ENCODE measurements at places on chromosomes 13 and 19. TPM values are rescaled to one million over a fixed set of nuclear protein-coding genes. Genes with fewer than 3 reads are reported as not detected.
A peak's percentile ranks its signal among the peaks of the same experiment; 100 is the strongest.

DNA sequence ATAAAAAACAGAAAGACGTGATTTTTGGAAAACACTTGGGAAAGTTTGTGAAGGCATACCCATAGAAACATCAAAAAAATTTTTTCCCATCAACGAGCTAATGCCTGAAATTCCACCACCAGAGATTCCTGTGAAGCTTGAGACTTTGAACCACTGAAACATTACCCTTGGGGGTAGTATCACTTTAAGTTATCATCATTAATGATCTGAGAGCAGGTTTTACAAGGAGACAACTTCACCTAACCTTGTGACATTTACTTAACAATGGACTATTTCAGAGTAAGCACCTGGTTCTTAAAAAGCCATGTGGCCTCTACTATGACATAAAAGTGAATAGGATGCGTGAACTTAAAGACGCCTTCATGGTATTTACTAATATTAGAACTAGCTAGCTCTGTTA, 51.9 kb downstream of the DOCK9 start:
- no peak for DNase-seq

DNA sequence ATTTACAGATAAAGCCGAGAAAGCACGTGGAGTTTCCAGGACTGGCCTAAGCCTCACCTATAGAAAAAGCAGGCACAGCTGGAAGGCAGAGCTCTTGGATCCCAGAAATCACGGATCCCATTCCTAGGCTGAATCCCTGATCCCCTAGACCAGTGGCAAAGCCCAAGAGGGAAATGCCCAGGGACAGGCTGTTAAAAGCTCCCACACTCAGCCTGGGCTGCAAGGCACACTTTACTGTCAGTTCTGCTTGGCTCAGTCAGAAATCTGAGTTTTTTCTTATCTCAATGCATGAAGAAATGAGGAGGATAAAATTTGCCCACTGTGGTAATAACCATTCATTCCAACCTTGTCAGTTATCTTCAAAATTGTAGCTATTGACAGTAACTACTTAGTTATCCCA, 8.0 kb upstream of the FUT2 start:
- no peak for DNase-seq

DNA sequence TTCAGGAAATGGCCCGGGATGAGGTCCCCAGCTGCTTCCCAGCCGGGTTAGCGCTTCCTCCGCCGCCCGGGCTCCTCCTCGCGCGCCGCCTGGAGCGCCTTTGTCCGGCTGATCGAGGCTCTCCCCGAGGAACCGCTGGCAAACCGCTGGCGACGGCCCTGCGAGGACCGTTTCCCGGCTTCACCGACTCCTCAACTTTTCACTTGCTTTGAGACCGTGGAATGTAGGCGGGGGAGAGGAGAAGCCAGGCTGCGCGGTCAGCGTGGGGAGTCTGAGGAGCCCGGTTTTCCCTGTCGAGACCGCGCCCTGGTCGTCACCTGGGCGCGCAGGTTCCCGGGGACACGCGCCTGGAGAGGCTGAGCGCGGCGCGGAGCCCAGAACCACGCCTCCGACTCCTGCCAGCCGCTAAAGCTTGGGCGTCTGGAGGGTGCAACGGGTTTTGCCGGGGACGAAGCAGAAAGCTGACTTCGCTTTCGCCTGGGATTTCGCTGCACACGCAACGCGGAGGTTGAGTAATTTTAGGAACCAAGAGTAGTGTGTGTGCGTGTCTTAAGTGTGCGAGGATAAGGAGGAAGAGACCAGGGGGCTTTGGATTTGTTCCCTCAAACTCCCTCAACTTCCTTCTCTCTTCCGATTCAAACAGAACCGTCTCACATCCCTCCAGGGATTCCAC, 7.3 kb upstream of the DGKH start:
- peak; percentile 36 for DNase-seq

GRCh38 chr13:21723807-21724505, 53.1 kb downstream of the FGF9 start:
- DNase-seq = no peak

GRCh38 chr19:29396925-29397324, 128.9 kb upstream of the VSTM2B start:
- DNase-seq = no peak

The SPPL2B gene
- total RNA-seq = 68.2 TPM

DNA sequence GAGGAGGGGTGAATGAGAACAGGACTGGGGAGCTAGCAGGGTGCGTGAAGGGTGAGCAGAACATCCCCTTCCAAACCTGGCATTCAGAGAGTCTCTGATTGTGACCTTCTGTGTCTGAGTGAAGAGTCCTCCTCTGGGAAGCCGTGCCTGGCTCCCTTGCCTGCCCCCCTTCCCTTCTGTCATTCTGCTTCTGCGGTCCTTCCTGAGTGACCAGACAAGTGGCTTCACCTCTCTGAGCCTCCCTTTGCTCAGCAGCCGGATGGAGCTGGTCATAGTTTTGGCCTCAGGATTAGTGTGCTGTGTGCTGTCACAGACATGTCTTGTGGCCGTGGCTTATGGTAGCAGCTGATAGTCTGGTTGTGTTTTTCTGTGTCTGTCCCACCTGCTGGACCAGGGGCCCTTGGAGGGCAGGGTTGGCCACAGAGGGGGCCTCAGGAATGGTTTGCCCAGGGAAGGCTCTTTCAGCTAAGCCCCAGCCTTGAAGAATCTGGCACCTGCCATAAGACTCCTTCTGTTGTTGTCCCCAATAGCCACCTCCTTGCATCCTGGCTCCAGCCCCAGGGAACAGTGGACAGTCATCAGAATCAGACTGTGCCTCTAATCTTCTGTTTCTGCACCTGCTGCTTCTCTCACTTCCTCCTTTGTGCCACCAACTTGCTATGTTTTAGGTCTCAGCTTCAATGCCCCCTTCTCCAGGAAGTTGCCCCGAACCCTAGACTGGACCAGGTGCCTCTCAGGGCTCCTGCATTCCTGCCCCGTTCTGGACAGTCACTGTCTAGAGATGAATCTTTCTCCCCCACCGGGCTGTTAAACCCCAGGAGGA, 5.9 kb downstream of the CLPTM1 start:
- DNase-seq = no peak

The ZNF766 gene
- total RNA-seq = 24.1 TPM

The ENOX1 gene
- total RNA-seq = 0.25 TPM

GRCh38 chr13:113044391-113045114, 61.0 kb upstream of the F7 start:
- DNase-seq = no peak

- DNase-seq = no peak
These were observed 735 bp downstream of the BRSK1 start for GRCh38 chr19:55284405-55285058.

DNA sequence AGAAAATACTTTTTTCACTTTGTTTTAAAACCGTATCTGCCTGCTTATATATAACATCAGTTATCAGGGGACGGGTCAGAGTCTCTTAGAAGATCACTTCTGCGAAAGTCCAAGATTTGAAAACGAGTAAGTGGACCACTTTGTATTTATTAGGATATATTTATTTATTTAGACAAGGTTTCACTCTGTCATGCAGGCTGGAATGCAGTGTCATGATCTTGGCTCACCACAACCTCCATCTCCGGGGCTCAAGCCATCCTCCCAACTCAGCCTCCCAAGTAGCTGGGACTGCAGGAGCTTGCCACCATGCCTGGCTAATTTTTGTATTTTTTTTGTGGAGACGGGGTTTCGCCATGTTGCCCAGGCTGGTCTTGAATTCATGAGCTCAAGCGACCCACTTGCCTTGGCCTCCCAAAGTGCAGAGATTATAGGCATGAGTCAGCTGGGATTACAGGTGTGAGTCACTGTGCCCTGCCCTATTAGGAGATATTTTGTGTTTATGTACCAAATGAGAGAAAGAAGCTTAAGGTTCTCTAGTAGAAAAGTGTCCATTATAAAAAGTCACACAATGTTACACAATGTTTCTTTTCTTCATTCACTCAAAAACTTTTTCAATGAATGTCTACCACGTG, 39.5 kb downstream of the RASL11A start:
- no peak for DNase-seq
